Cardiac septum (tissue), 1 donor: ENCODE measurements at places on chromosomes 2 and 18. TPM values are rescaled to one million over a fixed set of nuclear protein-coding genes. Genes with fewer than 3 reads are reported as not detected.

DNA sequence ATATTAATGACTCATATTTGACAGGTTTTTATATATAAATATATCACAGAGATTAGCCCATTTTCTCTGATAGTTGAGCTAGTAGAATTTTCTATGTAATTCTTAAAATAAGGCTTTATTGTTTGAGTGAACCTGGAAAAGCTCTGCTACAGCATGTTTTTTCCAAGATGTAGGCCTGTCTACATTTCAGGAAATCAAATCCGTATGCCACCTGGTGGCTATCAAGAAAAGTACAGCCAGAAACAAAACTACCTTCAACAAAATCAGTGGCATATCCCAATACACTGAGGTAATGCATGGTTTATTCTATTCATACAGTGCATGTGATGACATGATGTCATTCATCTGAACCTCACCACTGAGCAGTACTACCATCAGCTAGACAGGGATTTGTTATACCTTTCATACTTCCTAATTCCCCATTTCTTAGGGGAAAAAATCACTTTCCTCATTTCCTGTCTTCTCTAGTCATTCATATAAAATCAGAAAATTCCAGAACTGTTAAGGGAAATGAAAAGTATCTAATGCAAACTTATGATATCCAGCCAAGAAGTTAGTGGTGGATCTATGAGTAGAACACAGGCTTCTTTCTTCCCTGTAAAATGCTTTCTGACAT is 310.4 kb upstream of the SYT4 start:
- DNase-seq = no peak

- no peak for DNase-seq
Measured at GRCh38 chr18:8787794-8788193, 82.4 kb downstream of the MTCL1 start.

GULP1 gene
- 5.1 TPM for total RNA-seq

GRCh38 chr2:235052514-235053354 is 100.9 kb downstream of the SH3BP4 start:
- DNase-seq = no peak

GRCh38 chr2:127641133-127641532 is 4.8 kb upstream of the GPR17 start:
- DNase-seq = no peak

MGAT4A gene
- total RNA-seq = 16.3 TPM

- peak; percentile 94 for DNase-seq
Measured at GRCh38 chr2:54455563-54456361, at the start of gene SPTBN1. TSS of gene SPTBN1 (plus strand) at chr2:54456327. CDS start at chr2:54526419, 70,092 bp downstream.

DNA sequence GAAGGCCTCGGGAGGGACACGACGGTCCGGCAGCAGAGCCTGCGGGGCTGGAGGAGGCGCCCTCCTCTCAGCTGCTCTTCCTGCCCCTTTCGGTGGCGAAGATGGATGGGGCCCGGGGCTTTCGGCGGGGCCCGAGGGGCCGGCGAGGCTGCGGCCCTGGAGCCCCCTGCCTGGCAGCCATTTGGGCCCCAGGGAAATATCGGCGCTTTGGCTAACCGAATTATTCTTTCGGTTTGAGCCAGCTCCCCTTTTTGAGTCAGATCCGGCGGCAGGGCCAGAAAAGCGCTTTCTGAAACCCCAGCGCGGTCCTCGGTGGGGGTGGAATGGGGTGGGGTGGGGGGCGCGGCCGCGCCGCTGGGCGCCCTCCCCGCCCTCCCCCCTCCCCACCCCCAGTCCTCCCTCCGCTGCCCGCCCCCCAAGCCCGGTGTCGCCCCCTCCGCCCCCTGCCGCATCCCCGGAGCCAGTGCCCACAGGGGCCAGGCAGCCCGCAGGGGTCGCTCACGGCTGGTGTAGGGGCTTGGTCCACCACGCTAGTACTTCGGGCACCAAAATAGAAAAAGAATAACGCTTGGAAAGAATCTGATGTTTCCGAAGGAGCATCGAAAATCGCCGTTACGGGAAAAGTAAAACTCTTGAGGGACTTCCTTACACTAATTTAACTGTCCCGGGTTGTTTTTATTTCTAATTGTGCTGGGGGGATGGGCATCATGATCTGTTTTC is 9.1 kb upstream of the ARID5A start:
- no peak for DNase-seq

DNA sequence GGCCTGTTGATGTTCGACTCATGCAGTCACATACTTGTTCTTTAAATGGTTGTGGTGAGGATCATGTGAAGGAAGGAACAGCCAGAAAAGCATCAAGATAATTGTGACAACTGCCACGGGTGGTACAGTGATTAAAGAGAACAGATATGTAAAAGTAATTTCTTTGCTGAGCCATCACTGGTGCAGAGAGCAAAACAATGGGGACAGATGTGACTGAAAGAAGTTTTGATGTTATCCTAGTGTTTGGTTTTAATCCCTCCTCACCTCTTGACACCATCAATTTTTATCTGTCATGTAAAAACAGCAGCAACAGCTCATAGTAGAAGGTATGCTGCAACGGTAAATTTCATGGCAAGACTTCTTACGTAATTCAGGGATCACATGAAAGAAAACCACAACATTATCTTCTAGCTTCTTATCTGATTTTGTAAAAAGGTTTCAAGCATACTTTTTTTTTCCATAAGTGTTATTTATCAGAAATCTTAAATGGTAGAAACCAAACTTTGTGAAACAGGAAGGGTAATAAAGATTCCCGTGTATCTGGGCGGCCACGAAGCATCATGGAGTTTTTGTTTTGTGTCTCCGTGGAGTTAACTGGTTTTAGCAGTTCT is 65.2 kb downstream of the PLCL1 start:
- no peak for DNase-seq

- DNase-seq = no peak
Measured at GRCh38 chr2:215756346-215756730, 257.0 kb downstream of the MREG start.

- DNase-seq = no peak
Measured at GRCh38 chr18:76827205-76828200, 5.1 kb downstream of the ZNF236 start.

ZNF514 gene
- total RNA-seq = 14.7 TPM

TLX2 gene
- not detected for total RNA-seq

GRCh38 chr2:68969736-68970490 is 4.5 kb upstream of the GKN1 start:
- DNase-seq = no peak

DUSP2 gene
- 1.3 TPM for total RNA-seq

- no peak for DNase-seq
Measured at GRCh38 chr2:127022817-127023216, 84.1 kb downstream of the BIN1 start.

DNA sequence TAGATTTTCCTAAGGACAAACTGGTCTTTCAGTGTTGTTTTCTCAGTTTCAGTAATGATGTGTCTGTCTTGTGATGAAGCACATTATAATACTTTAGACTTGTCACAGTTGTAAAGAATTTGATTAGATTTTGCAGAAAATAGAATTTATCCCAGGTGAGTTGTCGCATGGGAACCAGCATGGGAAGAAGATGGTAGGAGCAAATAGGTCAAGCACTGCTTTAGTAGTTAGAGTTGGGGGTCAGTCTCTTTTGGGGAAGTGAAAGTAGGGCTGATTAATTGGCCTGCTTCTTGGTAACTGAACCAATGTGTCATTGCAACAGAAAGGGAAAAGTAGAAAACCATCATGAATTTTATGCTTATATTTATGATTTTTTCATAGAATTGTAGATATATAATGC is 153.2 kb upstream of the MYO3B start:
- no peak for DNase-seq

C1GALT1C1L gene
- total RNA-seq = 0.48 TPM

RSAD2 gene
- 4.6 TPM for total RNA-seq

HOXD3 gene
- total RNA-seq = 1.0 TPM
